ENCODE measurements at places on chromosomes 4 and X.

DNA sequence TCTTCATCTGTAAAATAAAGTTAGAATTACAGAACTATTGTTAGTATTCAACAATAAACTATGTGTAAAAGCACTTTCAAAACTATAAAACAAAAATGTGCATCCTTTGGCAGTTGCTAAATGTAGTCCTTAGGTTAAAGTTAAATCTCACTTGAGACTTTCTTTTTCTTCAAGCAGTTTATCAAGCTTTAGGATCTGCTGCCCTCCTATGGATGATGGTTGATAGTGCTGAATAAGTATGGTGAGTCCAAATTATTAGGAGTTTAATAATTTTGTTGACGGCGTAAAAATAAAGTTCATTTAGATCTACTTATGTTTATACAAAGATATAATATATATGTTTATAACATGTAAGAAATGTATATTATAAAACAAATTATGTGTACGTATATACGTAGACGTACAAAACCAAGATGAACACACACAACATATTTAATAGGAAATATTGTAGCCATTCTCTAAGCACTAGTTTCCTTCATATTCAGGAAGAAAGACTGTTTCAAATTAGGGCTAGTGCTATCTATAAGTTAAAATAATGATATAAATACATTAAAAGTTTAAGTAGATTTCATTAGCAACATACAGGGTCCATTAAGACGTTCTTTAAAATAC, 22.3 kb downstream of the UGT2A2 start:
- peak; percentile 3 for DNase-seq

GRCh38 chrX:698206-698605, 67.6 kb downstream of the SHOX start:
- DNase-seq = no peak

DNA sequence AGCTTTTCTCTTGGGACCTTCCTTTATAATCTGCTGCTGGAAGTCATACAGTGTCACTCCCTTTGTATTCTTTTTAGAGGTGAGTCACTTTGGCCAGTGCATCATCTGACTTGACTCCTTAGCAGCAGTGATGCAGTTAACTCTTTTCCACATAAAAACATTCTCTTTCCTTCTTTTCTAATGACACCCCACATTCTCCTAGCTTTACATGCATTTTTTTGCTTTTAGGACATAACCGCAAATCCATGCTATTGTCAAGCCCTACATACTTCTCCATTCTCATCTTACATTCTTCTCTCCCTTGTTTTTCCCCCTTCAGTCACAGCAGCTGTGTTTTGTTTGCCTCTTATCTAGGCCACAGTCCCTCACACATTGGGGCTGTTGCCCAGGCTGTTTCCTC, 55.1 kb downstream of the ZNF330 start:
- DNase-seq = no peak

DNA sequence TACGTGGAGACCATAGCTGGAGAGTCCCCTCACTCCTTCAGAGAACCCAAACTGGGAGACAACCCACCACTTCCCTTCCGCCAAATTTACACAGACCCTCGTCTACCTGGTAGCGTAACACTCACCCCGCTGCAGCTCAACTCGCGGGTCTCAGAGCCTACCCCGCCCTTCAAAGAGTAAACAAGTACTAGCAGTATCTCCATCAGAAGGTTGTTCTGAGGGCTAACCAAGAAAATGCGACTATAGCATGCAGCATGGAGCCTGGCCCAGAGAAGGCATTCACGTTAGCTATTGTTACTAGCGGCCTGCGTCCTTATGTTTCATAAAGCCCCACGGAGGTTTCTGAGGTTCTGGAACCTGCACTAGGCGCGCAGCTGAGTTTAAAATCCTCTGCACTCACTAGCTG, 531 bp upstream of the MANBA start:
- no peak for DNase-seq

- DNase-seq = no peak
Observed at GRCh38 chr4:100981447-100982204, 365.7 kb downstream of the PPP3CA start.

- DNase-seq = no peak
Observed at GRCh38 chr4:95546866-95547714, 1.7 kb downstream of the UNC5C start.

- no peak for DNase-seq
Observed at GRCh38 chr4:62771983-62772557, 1571.9 kb downstream of the ADGRL3 start.

DNA sequence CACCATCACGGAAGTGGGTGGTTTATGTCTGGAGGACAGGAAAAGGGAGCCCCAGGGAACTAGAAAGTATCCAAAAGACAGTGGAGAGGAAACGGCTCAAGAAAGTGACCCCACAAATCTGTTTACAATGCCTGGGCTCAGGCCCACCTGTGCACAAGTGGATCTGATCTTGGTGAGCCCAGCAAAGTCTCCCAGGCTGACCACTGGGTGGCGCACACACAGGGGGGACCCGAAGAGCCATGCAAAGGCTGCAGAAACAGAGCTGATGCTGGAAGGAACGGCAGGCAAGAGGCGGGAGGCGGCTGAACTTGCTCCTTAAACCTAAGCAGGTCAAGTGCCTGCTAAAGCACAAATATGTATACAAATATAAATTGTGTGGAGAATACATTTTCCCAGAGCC, 9.6 kb downstream of the HAUS7 start:
- DNase-seq = no peak

- DNase-seq = no peak
Observed at GRCh38 chr4:174503079-174503715, 19.1 kb downstream of the HPGD start.

DNA sequence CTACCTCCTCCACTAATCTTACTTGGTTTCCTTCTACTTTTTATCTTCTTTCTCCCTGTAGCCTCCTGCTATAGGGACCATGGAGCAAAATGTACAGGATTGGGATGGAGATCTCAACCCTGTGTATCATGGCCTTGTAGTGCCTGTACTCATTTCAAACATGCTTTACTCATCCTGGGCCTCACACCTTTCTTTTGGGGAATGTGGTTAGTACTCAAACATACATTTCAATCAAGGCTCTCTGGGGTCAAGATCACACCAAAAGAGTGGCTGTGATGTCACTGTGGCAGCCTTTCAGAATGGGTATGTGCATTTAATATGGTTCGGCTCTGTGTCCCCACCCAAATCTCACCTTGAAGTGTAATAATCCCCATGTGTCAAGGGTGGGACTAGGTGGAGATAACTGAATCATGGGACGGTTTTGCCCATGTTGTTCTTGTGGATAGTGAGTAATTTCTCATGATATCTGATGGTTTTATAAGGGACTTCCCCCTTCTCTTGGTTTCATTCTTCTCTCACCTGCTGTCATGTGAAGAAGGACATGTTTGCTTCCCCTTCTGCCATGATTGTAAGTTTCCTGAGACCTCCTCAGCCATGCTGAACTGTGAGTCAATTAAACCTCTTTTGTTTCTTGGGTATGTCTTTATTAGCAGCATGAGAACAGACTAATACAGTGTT, 205.1 kb downstream of the RASL11B start:
- no peak for DNase-seq

DNA sequence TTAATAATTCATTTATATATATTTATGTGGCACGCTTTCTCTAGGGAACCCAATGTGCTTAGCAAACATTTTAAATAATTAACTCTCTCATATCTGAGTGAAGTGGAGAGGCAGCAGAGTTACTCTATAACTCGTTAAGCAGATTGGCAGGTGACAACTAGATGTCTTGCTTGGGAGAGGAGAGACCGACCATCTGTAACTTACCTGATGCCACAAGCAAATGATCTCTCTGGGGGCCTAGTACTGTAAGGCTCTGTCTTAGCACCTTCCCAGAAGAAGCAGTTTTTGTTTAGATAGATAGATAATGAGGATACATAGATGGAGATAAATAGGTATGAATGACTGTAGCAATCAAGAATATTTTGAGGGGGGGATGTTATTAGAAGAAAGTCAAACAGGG, 11.9 kb upstream of the SEL1L3 start:
- no peak for DNase-seq
